ENCODE measurements at places on chromosomes 4 and X. TPM values are rescaled to one million over a fixed set of nuclear protein-coding genes. Genes with fewer than 3 reads are reported as not detected.

Gene DNAAF6
- total RNA-seq = not detected

Gene MAP3K15
- total RNA-seq = 0.37 TPM

Gene OR13H1
- total RNA-seq = not detected

Gene WWC2
- 48.3 TPM for total RNA-seq

Gene GUCY1B1
- 35.5 TPM for total RNA-seq

Gene PCDH7
- 0.69 TPM for total RNA-seq

DNA sequence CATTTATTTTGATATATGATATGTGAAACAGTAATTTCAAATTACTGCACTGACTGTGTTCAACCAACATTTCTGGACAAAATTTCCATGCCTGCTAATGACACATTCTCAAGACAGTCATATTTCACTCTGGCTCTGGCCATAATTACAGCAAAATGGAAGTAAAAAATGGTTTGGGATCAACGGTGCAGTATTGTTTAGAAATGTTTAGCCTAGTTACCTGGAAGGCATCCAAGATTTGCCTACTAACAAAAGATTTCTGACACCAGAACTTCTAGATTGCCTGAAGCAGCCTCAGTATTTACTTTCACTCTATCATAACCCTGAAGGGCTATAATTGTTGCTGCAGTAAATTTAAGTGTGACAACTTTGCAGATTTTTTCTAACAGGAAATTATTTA lies 416.3 kb downstream of the PCDH10 start:
- DNase-seq = no peak

DNA sequence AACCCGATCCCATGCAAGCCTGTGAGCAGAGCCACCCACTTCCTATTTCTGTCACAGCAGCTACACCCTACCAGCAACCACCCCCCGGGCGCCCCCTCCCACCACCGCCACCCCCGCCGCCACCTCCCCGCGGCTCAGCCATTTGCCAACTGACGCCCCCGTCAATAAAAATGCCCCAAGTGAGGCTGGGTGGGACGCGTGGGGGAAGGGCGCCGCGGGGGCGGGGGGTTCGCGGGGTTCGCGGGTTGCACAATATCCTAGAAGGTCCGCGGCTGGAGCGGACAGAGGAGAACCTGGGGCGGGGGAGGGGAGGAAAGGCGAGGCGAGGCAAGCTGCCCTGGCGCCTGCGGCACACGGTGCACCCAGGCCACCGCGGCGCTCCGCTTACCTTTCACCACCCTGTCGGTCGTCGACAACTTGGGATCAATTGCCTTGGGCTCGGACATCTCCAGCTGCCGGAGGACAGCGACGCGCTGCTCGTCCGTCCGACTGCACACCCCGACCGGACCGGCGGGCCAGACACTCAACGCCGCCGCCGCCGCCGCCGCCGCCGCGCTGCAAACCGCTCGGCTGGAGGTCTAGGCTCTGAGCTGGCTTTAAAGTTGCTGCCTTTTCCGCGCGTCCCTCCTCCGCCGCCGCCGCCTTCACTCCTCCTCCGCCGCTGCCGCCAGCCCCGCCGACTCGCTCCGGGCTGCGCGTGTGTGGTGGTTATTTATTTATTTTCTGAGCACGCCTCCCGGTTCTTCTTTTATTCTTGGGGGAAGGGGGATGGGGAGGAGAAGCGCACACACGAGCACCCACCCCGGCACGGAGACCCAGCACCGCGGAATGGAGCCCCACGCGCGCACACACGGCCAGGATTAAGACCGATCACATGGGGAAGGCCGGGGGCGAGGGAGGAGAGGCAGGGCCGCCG lies 717 bp downstream of the PPP3CA start:
- DNase-seq = peak; percentile 43

DNA sequence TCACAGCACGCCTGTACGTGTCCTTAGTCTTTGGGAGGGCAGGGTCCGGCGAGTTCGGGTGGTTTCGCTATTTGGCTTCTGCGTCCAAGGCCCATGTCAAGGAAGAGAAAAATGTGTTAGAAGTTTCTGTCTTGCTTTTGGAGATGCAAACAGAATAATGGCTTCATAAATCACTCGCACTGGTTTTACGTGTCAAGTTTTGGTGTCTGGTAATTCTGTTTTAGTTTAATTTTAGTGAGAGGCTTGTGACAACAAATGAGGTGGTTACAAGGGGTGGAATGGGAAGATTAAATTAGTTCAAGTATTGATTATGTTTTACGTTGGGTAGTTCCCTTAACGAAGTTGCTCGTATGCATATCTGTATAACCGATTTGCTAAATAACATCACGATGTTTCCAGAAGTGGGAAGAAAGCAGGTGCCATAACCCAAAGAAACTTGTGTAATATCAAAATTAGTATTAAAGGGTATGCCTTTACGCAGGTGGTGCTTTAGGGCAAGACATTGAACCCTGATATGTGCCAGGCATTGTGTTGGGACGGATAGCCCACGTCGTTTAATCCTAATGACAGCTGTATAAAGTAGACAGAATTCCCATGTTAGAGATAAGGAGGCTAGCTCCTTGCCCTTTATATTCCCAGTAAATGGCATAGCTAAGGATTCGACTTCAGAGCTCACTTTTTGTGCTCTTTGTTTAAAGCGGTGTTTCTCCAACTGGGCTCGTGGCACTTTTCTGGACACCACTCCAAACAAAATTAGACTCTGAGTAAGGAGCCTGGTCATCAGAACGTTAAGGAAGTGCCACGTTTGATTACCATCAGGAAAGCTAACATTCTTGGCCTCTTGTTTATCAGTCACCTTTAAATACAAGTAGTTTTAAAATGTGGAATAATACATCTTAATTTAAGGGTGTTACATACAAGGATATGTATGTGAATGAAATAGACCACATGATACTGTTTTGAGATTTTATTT lies 843 bp downstream of the RPL34 start:
- DNase-seq = no peak

DNA sequence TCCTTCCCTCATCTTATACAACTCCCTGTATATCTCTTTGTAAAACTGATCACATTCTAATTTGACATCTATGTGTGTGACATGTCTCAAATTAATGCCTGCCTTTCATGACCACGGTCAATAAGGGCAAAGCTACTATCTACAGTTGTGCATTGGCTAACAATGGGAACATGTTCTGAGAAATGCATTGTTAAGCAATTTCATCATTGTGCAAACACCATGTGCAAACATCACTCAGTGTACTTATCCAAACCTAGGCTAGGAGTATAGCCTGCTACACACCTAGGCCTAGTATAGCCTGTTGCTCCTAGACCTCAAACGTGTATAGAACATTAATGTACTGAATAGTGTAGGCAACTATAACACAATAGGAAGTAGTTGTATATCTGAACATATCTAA lies 95.0 kb downstream of the BANK1 start:
- DNase-seq = no peak

GRCh38 chr4:162685410-162685809 lies 481.3 kb downstream of the NAF1 start:
- DNase-seq = no peak

DNA sequence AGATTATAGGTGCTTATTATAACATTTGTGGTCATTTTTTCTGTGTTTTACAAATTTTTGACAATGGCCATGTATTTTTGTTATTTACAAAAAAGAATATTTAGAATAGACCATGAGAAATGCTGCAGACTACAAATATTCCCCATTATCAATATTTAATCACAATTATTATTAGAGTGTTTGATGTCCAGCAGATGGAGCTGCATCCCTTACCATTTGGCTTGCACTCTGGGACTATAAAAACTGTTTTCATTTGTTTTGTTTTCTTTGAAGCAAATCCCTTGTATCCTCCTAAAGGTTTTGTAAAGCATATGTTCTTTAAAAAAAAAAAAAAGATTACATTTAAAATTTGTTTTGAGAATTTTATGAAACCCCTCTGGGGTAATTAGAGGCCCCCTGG lies 85.6 kb upstream of the CXorf66 start:
- no peak for DNase-seq

GRCh38 chr4:93731456-93731855 lies 97.1 kb upstream of the ATOH1 start:
- no peak for DNase-seq

DNA sequence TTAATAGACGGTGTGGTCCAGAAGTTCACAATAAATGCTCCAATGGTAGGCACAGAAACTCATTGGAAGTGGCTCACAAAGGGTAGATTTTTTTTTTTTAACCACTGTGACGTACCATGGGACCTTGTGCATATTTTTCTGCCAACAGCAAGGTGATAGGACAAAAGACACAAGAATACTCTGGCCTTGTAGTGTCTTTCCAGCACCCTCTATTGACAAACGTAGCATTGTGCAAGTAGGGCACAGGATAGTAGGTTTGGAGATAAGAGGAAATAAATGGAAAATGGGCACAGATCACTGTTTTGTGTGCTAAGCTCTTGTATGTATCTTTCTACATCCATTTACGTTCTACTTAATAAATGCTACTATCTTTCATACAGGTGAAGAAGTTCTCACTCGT lies 2054.9 kb downstream of the PCDH7 start:
- no peak for DNase-seq

- DNase-seq = no peak
Observed at GRCh38 chrX:127574829-127575228, 477.4 kb downstream of the ACTRT1 start.

- no peak for DNase-seq
Observed at GRCh38 chrX:38860106-38861013, 59.1 kb downstream of the MID1IP1 start.

- no peak for DNase-seq
Observed at GRCh38 chrX:109357706-109358105, 124.2 kb downstream of the GUCY2F start.

DNA sequence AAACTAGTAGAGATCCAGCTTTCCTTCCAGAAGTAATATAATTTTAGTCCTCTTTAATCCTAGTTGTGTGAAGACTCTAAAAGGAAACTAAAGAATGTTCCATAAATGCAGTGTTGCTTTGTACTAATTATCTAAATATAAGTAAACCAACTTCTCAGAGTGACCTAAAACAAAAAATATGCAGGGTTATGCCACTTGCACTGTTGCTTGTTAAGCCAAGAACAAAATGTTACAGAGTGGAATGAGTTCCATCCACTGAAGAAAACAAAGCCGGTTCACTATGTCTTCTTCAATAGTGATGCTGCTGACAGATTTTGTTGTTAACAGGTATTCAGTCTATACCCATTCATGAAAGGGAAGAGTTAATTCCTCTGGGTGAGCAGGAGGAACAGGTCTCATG lies 252.0 kb upstream of the DIAPH2 start:
- DNase-seq = no peak

GRCh38 chr4:145179281-145179860 lies 1.0 kb downstream of the OTUD4 start:
- DNase-seq = no peak

DNA sequence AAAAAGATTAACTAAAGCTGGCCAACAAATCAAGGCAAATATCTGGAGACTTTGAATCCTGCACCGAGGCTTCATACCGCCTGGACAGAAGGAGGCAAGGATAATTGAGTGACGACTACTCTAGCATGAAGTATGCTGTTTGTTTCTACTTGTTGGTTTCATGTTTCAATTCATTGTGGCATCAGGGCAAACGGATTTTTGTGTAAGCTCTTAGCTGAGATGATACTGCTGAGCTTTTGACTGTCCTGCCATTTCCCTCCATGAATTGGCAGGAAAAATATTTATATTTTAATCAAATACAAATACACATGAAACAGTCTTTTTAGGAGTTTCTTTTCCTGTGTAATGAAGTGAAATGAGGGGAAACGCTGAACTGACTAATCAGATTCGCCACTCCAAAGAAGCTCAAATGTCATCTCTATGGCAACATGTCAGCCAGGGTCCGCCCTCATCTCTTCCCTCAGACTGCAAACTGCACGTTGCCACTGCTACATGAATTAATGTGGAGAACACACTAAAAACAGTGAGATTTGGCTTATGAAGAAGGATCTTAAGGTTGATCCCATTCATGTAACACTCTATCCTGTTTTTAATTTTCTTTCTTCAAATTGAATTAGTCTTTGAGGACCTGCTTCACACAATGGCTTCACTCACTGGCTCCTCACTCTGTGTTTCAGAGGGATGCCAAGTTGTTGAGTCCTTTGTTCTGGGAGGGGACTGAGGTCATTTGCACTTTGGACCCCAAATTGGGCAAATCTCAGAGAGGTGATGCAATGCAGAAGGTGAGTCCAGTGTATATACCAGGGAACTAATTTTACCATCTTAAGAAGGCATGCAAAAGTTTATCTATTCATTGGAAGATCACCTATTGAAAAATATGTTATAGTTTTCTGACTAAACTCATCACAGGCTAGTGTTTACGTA lies 149.6 kb upstream of the MID1 start:
- DNase-seq = no peak

- no peak for DNase-seq
Observed at GRCh38 chr4:164606478-164606877, 147.5 kb upstream of the SMIM31 start.

DNA sequence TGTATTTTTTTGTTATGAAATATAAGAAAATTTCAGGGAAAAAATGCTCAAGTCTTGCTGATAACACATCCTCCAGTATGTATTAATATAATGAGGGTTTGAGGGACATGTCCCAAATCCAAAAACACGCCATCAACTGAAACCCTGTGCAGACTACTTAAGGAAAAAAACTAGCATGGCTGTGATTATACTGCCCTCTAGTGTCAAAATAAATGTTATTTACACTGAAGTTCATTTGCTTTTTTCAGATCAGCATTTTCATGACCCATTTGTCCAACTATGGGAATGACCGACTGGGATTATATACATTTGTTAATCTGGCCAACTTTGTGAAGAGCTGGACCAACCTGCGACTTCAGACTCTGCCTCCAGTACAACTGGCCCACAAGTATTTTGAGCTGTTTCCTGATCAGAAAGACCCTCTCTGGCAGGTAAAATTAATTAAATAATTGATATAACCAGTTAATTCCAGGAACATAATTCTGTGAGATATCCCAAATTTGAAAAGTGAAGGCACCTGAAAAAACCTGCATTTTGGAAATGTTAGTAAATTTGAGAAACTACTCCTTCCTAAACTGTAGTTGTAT lies 128.5 kb downstream of the PRSS12 start:
- no peak for DNase-seq

DNA sequence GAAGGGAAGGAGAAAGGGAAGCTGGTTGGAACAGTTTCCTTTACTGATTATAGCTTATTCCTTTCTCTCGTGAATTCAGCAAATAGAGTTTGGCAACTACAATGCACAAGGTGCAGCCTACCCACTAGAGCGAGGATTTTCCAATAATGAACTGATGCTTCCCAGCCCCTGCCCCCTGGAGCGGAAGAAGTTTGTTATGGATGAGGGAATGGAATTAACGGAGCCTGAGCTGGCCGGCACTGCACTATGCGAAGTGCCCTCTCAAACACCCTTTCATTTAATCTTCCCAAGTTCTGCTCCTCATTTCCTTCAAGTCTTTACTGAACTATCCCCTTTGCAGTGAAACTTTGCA lies 42.5 kb upstream of the CBR4 start:
- no peak for DNase-seq
